ENCODE measurements at places on chromosomes 5 and 9.

DNA sequence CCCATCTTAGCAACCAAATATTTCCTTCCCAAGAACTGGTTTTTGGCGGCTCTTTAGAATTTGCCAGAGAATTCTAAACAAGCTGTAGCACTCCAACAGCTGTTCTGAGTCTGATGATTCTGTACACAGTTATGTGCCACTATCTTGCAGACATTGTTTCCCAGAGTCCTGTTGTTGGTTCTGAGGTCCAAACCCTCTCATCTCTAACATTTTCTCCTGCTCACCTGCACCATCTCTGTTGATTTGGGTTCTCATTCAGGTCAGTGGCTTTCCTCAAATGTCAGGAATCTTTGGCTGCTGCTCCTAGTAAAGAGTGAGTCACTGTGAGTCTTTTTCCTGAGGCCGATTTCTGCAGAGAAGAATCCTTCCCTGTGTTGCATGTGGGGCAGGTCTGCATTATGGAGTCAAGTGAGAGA lies 50.0 kb downstream of the CAMSAP1 start:
- no peak for DNase-seq

DNA sequence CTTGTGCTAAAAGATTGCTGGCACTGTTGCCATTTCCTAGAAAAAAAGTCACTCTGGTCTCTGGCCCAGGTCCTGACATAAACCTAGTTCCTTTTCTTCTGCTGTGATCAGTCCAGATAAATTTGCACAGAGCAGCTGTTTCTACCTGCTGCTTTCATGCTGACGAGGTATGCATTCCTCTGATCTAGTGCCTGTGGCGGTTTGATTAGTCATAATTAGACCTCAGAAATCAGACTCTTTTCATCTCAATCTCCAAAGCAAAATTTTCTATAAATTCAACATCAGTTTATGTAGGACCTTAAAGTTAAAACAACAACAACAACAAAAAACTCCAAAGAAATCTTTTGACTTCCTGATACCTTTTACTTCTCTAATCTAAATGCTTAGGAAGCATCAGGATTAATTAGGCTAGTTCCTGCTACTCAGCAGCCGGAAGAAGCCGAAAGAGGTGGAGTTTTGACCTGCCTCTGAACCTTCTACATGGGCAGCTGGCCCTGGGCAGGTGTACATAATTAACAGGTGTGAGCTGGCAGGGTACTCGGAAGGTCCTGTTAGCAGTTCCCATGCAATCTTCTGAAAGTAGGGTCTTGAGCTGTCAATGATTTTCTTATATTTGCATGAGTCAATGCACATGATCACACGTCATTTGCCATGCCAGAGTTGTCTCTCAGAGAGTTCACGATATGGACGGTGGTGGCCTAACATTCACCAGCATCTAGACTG lies 83.3 kb upstream of the CCDC112 start:
- peak; percentile 26 for DNase-seq

- peak; percentile 18 for DNase-seq
Measured at GRCh38 chr5:129664336-129664937, 83.5 kb upstream of the MINAR2 start.

GRCh38 chr5:38151878-38152277 lies 106.5 kb upstream of the EGFLAM start:
- no peak for DNase-seq

GRCh38 chr5:35771300-35771699 lies 85.4 kb upstream of the IL7R start:
- DNase-seq, result no peak

DNA sequence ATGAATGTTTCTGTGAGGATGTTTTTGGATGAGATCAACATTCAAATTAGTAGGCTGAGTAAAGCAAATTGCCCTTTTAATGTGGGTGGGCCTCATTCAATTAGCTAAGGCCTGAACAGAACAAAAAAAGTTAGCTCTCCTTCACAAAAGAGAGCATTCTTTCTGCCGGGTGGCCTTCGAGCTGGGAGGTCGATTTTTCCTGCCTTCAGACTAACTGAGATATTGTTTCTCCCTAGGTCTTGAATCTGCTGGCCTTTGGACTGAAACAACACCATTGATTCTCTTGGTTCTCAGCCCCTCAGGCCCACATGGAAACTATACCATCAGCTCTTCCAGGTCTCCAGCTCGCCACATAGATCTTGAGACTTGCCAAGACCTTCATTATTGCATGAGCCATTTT lies 29.1 kb upstream of the FREM1 start:
- DNase-seq, result no peak

DNA sequence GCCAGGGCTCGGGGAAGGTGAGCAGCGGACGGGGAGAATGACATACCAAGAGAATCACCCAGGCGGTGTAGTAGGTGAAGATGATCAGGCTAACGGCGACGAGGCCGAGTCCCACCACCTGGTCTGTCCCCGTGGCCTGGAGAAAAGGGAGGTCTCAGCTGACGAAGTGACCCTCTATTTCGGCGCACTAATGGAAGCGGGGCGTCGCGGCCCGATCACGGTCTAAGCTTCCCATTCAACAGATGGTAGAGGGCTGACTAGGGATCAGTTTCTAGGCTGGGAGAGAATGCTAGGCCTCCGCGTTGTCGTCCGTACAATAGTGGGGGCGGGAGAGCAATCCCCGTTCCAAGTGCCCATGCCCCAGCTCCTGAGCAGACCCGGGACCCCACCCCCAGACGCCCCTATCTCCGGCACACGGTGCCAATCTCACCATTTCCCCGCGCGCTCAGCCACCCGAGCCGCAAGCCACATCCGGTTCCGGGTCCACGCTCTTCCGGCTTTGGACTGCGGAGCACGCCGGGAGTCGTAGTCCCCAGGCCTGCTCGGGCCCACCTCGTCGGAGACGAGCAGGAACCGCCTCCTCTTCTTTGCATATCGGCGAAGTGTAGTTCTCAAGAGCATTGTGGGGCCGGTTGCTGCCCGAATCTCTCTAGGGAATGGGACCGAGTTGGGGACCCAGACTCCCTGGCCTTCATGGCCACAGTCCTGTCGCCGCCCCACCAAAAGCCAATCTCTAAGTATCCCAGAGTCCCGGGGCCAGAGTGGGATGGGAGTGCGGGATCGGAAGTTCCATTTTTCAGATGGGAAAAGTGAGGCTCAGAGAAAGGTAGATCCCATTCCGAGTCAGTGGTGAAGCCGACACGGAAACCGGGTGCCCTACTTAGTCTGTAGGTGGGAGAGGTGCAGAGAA lies at the start of gene DPM2:
TSS of gene DPM2 (minus strand) at position 467 of the 910 bp plus-strand sequence. CDS start at position 433, 34 bp downstream.
- DNase-seq, result peak; percentile 95

DNA sequence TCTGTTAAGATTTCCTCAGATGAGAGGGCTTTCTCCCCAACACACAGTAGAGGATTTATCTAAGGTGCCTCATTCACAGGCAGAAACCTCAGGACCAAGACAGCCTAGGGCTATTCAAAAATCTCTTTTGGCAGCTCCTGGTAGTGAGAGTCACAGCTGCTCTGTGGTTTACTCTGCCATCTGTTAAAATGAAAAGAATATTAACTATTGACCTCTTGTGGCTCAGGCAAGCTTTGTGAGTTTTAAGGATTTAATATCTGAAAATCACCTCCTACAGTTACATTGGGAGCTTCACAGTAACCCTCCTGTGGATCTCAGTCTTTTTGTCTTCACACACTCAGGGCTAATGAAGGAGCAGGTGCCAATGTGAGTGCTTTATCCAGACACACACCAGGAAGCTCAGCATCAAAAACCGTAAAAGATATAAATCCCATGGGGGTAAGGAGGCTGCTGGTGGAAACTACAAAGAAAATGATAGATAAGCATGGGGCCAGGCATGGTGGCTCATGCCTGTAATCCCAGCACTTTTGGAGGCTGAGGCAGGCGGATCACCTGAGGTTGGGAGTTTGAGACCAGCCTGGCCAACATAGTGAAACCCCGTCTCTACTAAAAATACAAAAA lies 29.7 kb downstream of the PPP1R2B start:
- peak; percentile 28 for DNase-seq

DNA sequence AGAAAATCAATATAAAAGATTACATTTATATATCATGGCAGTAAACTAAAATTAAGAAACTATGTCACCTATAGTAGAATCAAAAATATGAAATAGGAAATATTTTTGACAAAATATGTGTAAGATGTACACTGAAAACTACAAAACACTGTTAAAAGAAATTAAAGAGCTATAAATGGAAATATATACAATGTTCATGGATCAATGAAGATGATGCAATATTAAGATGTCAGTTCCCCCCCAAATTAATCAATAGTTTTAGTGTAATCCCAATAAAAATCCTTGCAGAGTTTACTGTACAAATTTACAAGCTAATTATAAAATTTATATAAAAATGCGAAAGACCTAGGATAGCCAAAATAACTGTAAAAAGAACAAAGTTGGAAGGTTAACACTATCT lies 173.0 kb upstream of the ADRA1B start:
- no peak for DNase-seq

- DNase-seq, result no peak
Measured at GRCh38 chr9:29209748-29210291, 1636.5 kb upstream of the C9orf72 start.

DNA sequence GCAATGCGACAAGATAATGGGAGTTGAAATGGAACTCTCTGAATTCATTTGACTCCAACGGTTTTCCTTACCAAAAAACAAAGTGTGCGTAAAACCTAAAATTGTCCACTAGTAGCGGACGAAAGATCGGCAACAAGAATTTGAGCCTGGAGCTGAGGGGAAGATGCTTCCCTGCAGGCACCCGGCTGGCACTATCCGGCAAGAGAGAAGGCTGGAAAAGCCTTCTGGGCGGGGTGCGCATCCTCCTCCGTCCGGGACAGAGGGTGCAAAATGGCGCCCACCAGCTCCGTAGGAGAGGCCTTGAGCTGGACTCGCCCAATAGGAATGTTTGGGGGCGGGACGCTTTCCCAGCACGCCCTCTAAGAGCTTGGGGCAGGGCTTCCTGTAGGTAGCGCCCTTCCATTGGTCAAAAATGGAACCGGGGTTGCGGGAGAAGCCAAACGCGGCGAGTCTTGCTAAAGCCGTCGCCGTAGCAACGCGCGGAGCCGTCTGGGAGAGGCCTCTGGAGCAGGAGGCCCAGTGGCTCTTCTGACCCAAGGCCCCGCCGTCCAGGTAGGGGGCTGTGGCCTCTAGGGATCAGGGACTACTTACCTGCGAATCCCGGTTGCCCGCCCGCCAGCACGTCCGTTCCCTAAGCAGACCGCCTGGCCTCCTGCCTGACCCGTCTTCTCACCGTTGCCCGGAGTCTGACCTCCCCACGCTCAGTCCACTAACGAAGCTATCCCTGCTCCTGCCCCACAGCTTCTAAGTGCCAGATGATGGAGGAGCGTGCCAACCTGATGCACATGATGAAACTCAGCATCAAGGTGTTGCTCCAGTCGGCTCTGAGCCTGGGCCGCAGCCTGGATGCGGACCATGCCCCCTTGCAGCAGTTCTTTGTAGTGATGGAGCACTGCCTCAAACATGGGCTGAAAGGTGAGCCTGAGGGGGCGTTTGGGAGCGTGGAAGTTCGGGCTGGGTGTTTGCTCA lies 9.2 kb downstream of the RUFY1 start:
- peak; percentile 96 for DNase-seq

- DNase-seq, result no peak
Measured at GRCh38 chr9:11328326-11328725, 715.5 kb upstream of the PTPRD start.

- DNase-seq, result no peak
Measured at GRCh38 chr9:127130661-127131538, 8.5 kb upstream of the ANGPTL2 start.
